WERI-Rb-1 (cell line): ENCODE measurements at places on chromosomes 2 and 18.

- DNase-seq, result no peak
Observed at GRCh38 chr18:10727477-10727876, 201.7 kb downstream of the NAPG start.

DNA sequence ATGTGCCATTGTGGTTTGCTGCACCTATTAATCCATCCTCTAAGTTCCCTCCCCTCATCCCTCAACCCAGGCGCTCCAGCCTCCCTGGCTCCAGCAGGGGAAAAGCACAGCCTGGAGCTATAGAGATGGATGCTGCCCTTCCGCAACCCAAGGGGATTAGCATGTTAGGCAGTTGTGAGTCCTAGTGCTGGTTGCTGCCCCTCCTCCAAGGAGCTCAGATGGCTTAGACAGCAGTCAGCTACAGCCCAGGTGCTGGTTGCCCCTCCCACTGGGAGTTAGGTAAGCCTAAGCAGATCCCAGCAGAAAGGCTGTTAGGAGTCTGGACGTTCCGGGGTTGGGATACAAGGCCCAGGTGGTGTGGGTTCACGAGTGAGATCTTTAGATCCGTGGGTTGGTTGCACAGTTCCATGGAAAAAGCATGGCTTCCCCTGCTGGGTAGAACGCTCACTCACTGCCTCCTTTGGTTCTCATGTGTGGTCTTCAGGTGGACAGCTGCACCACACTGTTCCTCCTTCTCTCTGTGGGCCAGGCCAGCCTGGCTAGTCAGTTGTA lies 446.1 kb downstream of the ZNF804A start:
- peak; percentile 53 for DNase-seq

DNA sequence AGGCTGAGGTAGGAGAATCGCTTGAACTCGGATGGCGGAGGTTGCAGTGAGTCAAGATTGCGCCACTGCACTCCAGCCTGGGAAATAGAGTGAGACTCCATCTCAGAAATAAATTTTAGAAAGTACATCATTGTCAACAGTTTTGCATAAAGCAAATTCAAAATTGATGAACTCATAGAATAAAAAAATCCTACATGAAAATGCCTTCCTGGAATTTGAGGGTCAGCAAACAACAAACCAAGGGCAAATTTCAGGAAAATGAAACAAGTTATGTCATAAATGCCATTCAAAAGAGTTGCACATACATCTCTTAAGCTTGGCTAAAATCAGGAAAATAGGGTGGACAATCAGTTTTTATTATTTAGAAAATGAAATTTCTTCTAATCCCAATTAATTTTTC lies 45.1 kb downstream of the COL5A2 start:
- no peak for DNase-seq

GRCh38 chr18:78908462-78909260 lies 71.0 kb upstream of the SALL3 start:
- DNase-seq, result no peak

DNA sequence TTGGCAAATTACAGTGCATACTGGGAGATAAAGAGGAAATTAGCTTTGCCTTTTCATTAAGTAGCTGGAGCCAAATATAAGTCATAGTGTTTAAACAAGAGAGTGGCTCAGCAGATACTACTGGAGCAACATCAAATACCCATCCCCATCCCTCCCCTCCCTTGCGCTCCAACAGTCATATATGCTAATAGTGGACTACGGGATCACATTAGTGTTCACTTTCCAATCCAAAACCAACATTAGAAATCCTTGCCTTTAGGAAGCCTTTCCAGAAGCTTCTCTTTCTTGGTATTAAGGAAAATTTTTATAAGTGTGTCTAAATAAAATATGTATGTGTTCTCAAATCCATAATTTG lies 1669.3 kb downstream of the SUCLG1 start:
- DNase-seq, result no peak

GRCh38 chr2:210324458-210324857 lies 9.5 kb upstream of the MYL1 start:
- DNase-seq, result no peak

- no peak for DNase-seq
Observed at GRCh38 chr2:887639-888038, 63.0 kb upstream of the SNTG2 start.

DNA sequence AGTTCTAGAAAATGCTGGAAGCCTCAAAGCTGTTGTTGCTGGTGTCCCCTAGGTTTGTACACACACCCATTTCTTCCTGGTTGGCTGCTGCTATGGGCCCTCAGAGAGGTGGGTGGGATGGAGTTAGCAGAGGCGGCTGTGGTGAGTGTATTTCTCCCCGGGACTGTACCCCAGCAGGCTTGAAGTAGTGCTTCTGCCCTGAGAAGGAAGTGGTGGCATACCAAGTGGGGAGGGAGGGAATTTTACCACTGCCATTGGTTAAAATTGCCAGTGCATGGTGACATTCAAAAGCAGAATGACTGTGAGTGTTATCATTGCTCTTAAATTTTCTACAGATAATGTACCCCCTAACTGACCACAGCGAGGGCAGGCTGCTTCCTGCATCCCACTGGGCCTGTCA lies 125.6 kb upstream of the CAPN13 start:
- no peak for DNase-seq

DNA sequence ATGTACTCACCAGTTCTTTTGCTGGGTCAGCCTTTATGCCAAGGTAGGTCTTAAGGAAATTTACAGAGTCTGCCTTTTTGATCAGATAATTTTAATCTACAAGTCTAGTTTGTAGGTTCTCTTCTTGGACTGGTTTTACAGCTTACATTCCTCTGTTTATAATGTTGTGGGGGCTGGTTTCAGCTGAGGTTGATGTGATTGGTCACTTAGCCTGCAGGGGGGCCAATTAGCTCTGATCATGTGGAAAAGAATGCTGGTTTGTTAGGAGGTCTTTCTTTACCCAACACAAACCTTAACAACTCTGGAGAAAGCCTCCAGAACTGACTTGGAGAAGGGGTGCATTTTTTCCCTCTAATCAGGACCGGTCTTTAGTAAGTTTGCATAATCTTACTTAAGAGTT lies at the start of gene KCNJ13:
Gene KCNJ13, minus strand, starts transcription at position 131 of the 400 bp plus-strand sequence. CDS start 5,203 bp downstream, outside the sequence.
- DNase-seq, result no peak

DNA sequence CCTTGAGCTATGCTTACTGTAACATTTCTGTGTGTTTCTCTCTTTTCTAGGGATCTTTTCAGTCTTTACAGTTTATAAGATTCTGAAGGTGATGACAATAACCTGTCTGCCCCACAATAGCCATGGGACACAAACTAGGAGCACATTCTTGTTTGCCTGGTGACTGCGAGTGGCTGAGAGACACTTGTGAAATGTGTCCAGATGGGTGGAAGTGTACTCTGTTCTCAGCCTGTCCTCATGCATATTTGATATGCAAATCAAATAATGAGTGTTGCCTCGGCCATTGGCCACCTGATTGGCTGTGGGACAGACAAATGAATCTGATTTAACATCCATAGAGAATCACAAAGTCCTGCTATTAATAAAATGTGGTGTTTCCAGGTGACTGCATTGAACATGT lies 246.2 kb downstream of the HNMT start:
- DNase-seq, result no peak

GRCh38 chr2:73762571-73762970 lies 17.3 kb downstream of the DUSP11 start:
- DNase-seq, result no peak

DNA sequence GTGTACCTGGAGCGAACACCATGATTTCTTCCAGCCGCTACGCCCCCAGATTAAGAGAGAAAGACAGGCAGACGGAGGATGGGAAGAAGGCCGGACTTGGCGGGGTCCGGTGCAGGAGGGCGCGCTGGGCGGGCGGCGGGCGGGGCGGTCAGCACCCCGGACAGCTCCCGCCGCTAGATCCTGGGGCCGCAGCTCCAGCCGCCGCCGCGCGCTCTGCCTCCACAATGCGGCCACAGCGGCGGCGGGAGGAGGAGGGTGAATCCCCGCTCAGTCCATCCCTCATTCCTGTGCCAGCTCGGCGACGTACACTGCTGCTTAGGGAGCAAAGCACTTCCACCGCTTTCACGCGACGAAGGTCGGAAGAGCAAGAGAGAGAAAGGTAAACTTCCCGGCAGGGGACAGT lies at the start of gene AKAIN1:
Gene AKAIN1, minus strand, starts transcription at position 226 of the 403 bp plus-strand sequence. Its CDS starts 204 bp downstream, at position 22.
- DNase-seq, result peak; percentile 34

GRCh38 chr2:218547978-218548377 lies 20.2 kb downstream of the USP37 start:
- DNase-seq, result no peak

DNA sequence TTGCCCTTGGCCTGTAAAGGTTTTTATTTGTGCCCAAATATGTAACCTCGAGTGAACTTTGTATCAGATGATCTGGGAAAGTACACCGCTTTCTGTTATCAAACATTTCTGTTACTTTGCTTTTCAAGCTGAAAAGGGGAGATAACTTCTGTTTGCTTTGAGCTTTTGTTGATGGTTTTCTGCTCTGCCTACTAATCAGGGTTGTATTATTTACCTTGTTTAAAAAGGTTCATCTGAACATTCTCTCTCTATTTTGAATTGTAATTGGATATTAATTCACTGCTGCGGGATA lies 79.4 kb downstream of the XRCC5 start:
- DNase-seq, result no peak

GRCh38 chr2:213199871-213200270 lies 48.5 kb upstream of the IKZF2 start:
- DNase-seq, result no peak

- DNase-seq, result no peak
Observed at GRCh38 chr2:65790676-65790935, 358.2 kb upstream of the SPRED2 start.

GRCh38 chr2:53901192-53901591 lies 41.4 kb upstream of the GPR75 start:
- DNase-seq, result no peak

GRCh38 chr2:131037398-131038257 lies 55.6 kb downstream of the FAM168B start:
- no peak for DNase-seq

DNA sequence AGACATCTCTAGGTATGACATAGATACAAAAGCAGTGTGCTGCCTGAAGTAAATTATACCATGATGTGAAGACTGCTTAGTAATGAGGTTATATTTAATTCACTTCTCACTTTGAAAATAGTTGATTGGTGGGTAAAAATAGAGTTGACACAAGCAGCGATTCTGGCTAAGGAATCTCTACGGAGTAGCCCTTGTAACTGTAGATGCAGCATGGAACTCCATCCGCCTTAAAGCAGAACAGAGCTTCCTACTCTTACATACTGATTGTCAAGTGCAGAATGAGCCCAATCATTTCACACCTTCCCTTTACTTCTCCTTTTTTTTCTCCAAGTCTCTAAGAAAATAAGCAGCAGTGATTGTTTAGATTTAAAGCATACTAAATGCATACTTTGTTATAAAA lies 1594.6 kb upstream of the SLC39A10 start:
- no peak for DNase-seq

GRCh38 chr18:39497821-39498220 lies 1932.2 kb upstream of the CELF4 start:
- no peak for DNase-seq
